ENCODE measurements at places on chromosomes 7 and 10.
A peak's percentile ranks its signal among the peaks of the same experiment; 100 is the strongest.

DNA sequence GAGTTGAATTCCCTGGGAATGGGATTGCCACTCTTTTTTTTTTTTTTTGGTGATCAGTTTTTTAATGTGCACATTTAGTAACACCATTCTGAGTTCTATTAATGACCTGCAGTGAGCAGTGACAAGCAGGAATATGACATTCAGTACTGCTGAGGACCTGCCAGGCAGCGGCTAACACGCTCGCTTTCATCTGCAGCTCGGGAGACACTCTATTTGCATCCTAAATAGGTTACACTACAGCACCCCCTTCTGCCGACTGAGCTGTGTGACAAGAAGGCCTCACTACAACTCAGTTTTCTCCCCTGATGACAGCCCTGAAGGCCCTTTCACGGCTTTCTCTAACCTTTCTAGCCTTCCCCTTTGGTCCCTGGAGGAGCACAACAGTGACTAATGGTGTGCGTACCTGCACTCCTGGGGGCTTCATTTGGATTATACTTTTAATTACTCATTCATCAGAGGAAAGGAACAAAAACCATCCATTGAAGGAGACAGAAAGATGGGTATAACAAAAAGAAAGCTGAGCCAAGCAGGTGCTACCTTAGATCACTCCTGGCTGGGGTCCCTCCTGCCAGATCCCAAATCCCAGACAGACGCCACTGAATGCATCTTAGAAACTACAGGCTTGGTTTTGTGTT, 872.4 kb downstream of the LRMDA start:
- DNase-seq: peak; percentile 40
- H3K36me3 ChIP-seq: no peaks in the 10 kb centered on the region
- no peak overlapping the region for H3K27ac ChIP-seq

DNA sequence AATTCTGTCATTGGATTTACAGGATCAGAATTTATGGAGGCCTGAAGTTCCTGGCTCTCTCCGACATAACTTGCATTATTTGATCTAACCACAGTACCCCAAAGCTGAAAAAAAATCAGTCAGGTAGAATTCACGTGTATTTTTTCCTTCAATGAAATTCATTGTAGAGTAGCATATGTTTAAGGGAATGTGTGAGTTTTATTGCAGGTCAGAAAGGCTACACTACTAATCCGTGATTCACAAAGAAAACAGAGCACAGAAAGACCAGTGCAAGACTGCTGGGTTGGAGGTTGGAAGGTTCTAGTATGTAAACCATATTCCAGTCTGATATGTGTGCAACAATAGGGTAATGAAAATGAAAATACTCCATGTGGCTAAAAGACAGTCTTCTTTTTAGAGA, 247.0 kb upstream of the FERD3L start:
- H3K27ac ChIP-seq: no peak overlapping the region
- no peaks in the 10 kb centered on the region for H3K4me1 ChIP-seq
- no peaks in the 10 kb centered on the region for H3K36me3 ChIP-seq
- no peak for DNase-seq

- no peak overlapping the region for H3K27ac ChIP-seq
- no peak for DNase-seq
- no peaks in the 10 kb centered on the region for H3K27me3 ChIP-seq
- no peak overlapping the region for H3K4me3 ChIP-seq
- peaks cover 10% of the 10 kb centered on the region for H3K4me1 ChIP-seq
These were observed 11.6 kb upstream of the PPIF start for GRCh38 chr10:79335470-79336235.

DNA sequence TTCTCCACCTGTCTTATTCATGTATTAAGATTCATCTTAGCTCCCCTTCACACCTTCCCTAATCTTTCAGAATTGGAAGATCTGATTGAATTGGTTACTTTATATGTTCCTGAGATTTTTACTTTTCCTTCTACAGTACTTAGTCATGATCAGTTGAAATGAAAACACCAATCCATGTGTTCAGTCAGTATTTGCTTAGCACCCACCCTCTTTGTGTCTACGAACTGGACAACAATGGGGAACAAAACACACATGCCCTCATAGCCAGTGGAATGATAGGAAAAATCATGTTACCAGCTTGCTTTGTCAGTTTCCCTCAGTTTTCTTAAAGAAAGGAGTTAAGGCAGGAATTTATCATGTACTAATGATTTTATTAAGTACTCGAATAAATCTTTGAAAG, 2.0 kb downstream of the MASTL start:
- peak overlapping the region; percentile 45 for H3K4me3 ChIP-seq
- H3K27me3 ChIP-seq: no peaks in the 10 kb centered on the region
- peaks cover 16% of the 10 kb centered on the region for H3K36me3 ChIP-seq
- no peak for DNase-seq
- peak overlapping the region; percentile 100 for H3K27ac ChIP-seq

GRCh38 chr7:107701191-107701590, 40.6 kb downstream of the SLC26A4 start:
- peaks cover 4% of the 10 kb centered on the region for H3K27me3 ChIP-seq
- H3K36me3 ChIP-seq: no peaks in the 10 kb centered on the region
- no peaks in the 10 kb centered on the region for H3K4me1 ChIP-seq

DNA sequence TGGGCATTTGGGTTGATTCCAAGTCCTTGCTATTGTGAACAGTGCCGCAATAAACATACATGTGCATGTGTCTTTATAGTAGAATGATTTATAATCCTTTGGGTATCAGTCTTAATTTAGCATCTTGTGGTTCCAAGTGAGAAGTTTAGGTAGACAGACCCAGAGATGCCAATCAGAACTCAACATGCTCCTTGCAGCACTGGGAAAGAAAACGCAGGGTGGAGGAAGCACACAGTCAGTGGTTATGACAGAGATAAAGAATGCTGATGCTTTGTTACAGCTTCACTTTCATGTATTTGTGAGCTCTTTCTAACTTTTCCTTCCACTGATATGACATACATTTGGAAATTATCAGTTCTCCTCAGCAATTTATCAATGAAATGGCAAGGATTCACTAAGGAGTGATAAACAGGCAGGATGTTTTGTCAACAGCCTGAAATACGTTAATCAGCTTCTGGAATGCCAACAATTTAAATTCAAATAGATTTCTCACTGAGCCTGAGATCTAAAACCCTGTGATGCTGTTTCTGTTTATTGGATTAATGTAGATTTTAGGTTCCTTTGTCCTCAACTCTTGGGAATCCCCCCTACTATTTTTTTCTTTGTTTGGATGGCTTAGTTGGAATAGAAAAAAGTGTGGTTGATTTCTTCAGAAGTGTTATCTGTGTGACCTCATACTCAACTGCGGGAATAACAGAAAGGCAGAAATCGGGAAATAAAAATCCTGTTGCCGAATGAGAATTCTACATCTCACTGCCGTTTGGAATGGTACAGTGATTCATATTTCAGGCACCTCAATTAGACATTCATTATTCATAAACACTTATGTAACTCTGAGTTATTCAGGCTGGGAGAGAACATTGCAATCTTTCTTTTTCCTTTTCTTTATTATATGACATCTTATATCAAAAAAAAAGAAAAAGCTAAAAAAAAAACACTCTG, 675.0 kb downstream of the CNTNAP2 start:
- H3K27me3 ChIP-seq: no peaks in the 10 kb centered on the region
- H3K4me1 ChIP-seq: no peaks in the 10 kb centered on the region

DNA sequence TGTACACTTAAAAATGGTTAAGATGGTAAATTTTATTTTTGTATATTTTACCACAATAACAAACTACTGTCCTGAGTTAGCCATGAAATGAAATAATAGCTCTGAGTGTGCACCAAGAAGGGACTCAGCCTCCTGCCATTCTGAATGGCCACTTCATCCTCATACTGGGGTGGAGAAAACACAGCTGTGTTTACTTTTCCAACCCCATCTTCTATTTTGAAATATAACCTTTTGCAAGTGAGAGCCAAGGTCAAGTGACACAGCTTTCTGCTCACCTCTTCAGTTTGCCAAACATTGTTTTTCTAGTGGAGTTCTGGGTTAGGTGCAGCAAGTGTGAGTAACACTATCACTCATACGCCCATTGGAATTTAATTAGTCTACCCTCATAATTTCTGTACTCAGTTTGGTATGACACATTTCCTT, 107.4 kb upstream of the GLCCI1 start:
- H3K4me3 ChIP-seq: no peak overlapping the region
- DNase-seq: no peak

GRCh38 chr7:94109556-94109955, 105.4 kb upstream of the BET1 start:
- no peaks in the 10 kb centered on the region for H3K4me1 ChIP-seq
- no peak for DNase-seq
- H3K27ac ChIP-seq: no peak overlapping the region
- H3K4me3 ChIP-seq: no peak overlapping the region
- no peaks in the 10 kb centered on the region for H3K27me3 ChIP-seq
- no peaks in the 10 kb centered on the region for H3K36me3 ChIP-seq

DNA sequence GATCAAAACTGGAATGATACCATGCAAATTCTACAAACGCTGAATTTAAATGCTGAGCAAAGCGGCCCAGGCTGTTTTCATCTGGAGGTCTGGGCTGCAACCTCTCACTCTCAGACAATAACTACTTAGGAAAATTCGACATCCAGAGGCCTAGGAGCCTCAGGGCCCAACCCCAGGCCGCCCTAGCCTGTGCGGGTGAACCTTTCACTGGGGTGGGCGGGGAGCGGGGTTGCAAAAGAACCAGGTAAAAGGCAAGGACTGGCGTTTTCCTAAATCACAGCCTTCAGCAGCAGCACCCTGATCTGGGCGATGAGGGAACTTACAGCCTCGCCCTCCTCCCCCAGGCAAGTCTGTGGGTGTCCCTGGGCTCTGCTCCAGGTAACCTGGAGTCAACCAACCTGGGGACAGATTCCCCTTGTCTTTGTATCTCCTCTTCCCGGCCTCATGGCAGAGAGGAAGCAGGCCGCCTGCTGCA, 33.4 kb downstream of the CALML5 start:
- no peak overlapping the region for H3K4me3 ChIP-seq
- H3K4me1 ChIP-seq: no peaks in the 10 kb centered on the region
- H3K27me3 ChIP-seq: no peaks in the 10 kb centered on the region
- DNase-seq: no peak
- H3K27ac ChIP-seq: no peak overlapping the region

GRCh38 chr10:29596826-29597225, 37.9 kb downstream of the SVIL start:
- H3K27ac ChIP-seq: no peak overlapping the region
- DNase-seq: no peak
- H3K4me1 ChIP-seq: no peaks in the 10 kb centered on the region
- H3K27me3 ChIP-seq: no peaks in the 10 kb centered on the region

DNA sequence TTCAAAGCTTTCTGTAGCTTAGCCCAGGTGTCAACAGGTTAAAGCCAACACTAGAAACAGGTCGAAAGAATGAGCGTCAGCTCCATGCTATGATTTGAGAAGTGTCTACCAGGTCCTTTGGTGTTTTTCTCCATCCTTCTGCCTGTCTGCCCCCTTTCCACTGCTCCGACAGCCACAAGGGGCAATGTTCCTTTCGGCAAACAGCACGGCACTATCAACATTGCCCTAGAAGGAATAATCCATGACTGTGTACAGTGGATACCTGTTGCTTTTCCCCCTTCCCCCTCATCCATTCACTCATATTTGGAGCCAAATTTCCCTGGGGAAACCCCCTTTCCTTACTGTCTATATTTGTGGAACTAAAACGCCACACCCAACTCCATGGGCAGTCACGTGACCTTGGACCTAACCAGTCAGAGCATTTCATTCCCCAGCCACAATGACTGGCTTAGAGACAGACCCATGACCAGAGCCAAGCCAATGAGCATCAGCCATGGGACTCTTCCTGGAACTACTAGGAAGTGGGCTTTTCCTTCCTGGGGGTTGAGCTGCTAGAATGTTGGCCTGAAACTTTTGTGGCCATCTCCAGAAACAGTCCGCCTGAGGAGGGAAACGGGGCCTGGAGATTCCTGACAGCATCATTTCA, 51.5 kb downstream of the AFAP1L2 start:
- no peaks in the 10 kb centered on the region for H3K36me3 ChIP-seq
- no peak overlapping the region for H3K27ac ChIP-seq
- DNase-seq: no peak
- no peak overlapping the region for H3K4me3 ChIP-seq

GRCh38 chr7:50792342-50793119, 9.8 kb upstream of the GRB10 start:
- no peak overlapping the region for H3K4me3 ChIP-seq
- H3K27ac ChIP-seq: no peak overlapping the region
- no peaks in the 10 kb centered on the region for H3K4me1 ChIP-seq
- DNase-seq: no peak
- H3K27me3 ChIP-seq: peaks cover 32% of the 10 kb centered on the region
- no peaks in the 10 kb centered on the region for H3K36me3 ChIP-seq

- no peak overlapping the region for H3K27ac ChIP-seq
- no peak overlapping the region for H3K4me3 ChIP-seq
- DNase-seq: no peak
- H3K4me1 ChIP-seq: no peaks in the 10 kb centered on the region
- H3K27me3 ChIP-seq: peaks cover 5% of the 10 kb centered on the region
These were observed 53.7 kb downstream of the SLC16A12 start for GRCh38 chr10:89481662-89482061.

DNA sequence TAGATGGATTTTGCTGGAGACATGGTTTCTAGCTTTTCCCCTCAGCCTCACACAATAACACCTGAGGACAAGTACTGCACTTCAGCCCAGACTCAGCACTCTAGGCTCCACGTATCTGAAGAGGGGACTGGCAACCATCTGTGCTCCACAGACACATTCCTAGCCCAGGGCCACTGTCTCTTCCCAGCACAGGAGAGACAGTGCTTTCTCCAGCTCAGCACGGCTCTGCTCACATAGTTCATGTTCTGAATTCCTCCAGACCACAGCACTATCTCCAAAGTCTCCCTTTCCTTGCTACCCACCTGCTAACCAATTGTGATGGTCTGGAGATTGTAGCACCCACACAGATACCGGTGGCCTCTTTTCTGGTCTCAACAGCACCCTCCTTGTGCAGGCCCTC, 114.5 kb downstream of the HTR7 start:
- H3K4me3 ChIP-seq: no peak overlapping the region
- DNase-seq: no peak
- H3K27me3 ChIP-seq: peaks cover 4% of the 10 kb centered on the region
- no peak overlapping the region for H3K27ac ChIP-seq

DNA sequence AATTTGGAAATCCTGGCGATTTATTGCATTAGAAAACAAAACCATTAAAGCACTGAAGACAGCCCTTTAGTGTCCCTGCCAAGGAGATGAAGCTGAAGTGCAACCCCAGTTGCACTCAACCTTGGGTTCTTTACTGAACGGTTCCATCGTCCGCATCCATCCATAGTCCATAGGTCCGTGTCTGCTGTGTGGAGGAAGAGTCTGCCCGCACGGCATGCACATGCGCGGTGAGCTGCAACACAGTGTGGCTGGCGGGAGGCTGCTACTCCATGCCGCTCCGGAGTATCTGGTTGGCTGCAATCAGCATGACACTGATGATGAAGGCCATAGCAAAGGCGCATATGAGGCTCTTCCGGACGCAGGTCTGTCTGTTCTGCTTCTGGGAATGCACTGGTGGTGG, 624.6 kb downstream of the CALN1 start:
- no peaks in the 10 kb centered on the region for H3K27me3 ChIP-seq
- no peaks in the 10 kb centered on the region for H3K4me1 ChIP-seq
- H3K36me3 ChIP-seq: no peaks in the 10 kb centered on the region
- no peak overlapping the region for H3K4me3 ChIP-seq
- DNase-seq: no peak

Data from CD4-positive, CD25-positive, alpha-beta regulatory T cell (primary cell).